DMS 273 treated with DMSO at 0.1 percent for 48 hours (cell line): ENCODE measurements at places on chromosomes 4 and X.

GRCh38 chr4:80049402-80049801 lies 23.6 kb downstream of the ANTXR2 start:
- no peak for DNase-seq

GRCh38 chrX:38817004-38817703 lies 15.9 kb downstream of the MID1IP1 start:
- no peak for DNase-seq

DNA sequence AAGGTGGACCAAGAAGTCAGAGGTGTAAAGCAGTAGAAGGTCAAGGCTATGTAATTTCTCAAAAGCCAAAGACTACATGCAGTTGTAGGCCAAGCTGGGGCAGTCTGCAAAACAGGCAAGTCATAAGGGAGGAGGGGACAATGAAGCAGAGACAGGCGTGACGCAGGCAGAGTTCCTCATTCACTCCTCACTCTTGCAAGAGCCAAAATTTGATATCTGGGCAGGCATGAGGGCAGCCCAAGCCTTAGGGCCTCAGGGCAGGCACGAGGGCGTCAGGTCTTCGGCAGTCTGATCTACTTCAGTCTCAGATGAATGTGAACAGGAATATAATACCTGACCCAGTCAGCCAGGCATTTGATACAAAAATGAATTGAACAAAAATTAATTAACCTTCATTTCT lies 86.4 kb upstream of the AGA start:
- no peak for DNase-seq

GRCh38 chr4:9994246-9994847 lies 26.9 kb downstream of the SLC2A9 start:
- DNase-seq, result no peak

DNA sequence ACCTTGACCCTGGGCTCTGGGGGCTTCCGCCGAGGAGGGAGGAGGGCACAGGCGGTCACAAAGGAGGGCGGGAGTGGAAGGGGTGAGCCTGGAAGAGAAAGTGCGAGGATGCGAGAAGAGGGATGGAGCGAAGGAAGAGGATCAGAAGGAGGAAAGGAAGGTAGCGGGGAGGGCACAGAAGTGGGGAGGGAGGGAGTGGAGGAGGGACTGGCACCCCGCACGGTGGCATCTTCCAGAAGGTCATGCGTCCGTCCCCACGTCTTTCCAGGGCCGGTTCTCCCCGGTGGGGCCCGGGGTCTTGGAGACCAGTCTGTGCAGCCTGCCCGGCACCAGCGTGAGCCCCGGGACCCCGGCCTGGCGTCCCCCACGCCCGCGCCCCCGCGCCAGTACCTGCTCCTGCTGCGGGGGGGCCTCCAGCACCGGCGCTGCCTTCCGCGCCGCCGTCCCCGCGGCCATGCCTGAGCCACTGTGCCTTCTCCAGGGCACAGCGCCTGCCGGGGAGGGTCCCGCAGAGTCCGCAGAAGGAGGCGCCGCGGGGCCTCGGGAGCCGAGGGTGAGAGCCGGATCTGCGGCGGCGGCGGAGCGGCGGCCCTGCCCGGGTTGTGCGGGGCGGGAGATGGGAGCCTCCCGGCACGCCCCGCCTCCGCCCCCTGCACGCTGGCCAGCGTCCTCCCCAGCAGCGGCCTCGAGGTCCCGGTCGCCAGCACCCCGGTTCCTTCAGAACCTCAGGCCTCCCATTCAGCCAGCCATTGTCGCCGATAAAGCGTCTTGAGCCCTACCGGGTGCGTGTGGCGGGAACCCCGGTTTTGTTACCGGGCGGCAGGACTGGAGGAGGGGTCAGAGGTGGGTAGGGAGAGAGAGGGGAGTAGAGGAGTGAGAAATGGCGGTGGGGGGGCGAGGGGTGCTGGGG lies at the start of gene RNF175:
Gene RNF175 (minus strand): TSS at position 618 of the 910 bp plus-strand sequence. CDS start 162 bp downstream, at position 456.
- no peak for DNase-seq

DNA sequence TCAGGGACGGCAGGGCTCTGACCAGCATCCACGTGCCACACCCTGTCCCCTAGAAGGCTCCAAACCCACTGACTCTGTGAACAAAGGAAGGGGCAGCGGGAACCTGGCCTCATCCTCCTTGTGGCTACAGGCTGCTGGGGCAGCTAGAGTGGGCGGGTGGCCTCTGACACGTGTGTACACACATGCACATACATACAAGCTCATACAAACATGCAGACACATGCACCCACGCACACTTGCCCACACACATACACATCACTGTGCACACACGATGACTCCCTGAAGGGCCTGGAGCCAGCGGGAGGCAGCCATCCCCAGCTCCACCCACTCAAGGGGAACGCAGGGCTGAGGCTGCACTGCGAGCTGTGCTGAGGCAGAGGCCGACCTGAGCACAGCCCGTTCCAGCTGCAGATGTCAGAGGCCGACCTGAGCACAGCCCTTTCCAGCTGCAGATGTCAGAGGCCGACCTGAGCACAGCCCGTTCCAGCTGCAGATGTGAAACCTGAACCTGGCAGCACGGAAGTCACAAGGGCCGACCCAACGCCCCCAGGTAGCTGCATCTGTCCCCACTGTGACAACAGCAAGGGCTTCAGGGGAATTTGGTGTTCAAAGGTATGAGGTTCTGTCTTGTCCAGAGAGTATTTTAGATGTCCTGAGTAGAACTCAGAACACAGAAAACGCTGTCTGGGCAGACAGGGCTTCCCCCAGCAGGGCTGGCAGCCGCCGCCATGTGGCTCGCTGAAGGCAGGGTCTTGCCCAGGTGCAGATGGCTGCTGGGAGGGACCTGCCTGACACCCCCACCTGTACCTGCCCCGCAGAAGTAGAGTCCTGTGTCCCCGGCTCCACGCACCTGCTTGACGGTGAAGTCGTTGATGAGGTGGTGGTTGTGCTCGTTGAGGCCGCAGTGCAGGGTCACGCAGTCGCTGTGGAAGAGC lies 33.5 kb downstream of the CTBP1 start:
- no peak for DNase-seq

DNA sequence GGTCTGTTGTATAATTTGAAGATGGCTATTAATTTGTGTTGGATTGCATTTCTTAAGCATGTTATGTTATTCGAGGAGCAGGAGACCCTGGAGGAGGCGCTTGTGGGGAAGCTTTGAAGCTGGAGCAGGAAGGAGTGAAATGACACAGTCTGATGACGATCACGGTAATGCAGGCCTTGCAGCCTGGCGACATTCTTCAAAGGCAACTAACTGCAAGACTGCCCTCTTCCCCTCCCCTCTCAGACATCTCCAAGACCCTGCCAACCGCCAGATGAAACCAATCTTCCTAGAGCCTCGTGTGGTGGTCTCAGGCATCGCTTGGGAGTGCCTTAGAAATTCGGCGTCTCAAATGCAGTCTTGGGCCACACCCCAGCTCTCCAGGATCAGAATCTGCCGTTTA lies 16.1 kb downstream of the CLCN4 start:
- DNase-seq, result no peak

GRCh38 chr4:120694973-120695372 lies 227.6 kb downstream of the PRDM5 start:
- DNase-seq, result no peak

GRCh38 chr4:121307445-121308327 lies 73.1 kb downstream of the QRFPR start:
- DNase-seq, result no peak

DNA sequence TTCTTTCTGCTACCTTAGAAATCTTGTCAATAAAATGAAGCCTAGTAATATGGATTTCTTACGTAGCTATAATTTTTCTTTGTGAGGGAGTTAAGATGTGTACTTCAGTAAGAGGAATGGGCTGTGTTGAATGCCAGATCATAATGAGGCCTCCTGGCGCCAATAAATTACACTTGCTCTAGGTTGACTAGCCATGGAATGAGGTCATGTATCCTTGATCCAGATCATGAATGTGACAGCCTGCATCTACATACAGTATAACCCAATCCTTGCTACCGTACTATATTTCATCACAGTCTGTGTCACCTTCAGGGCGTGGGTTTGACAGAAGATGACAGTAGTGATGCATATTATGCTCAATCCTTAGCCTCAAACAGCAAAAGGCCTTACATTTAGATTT lies 36.2 kb downstream of the NHS start:
- DNase-seq, result no peak

DNA sequence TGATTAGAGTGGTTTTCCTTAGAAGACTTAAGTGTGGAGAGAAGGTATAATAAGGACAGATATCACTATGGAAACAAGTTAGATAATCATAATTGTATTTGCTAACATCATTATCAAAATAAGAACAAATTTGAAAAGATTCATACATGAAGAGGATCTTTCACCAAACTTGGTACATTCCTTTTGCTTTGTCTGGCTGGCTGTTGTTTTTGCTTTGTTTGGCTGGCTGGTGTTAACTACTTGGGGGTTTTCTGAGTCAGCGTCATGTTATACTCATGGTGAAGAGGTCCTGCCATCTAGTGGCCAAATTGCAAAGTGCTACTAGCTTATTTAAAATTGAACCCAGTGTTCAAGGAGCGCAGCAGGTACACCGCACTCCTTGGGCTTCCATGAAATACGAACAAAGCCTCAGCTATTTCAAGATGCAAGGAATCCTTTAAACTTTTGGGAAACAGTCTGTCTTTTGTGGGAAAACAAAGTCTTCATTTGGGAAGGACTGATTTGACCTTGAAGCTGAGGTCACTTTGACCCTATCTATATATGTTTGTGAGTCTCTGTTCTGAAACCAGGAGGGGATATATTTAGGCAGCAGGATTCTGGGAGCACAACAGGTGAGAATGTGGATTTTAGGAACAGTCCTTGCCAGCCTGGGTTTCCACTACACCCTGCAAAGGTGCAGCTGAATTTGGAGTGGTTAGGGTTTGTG lies 129.7 kb downstream of the PLS3 start:
- no peak for DNase-seq

GRCh38 chr4:16222957-16223527 lies 3.2 kb downstream of the TAPT1 start:
- DNase-seq, result no peak

DNA sequence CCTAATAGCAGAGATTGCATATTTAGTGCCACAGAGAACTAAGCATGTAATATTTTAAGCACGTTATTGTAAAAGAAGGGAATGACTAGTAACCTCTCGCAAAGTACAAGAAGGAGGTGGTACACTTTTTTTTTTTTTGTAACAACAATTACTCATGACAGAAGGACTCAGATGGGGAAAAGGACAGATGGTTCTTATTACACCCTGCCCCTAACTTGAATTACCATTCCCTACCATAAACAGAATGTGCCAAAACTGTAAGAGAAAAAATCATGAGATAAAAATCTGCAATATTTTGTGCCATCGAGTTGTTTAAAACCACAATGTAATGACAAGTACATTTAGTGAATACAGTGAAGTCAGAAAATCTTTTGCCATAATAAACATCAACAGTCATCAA lies 33.0 kb upstream of the RAPGEF2 start:
- DNase-seq, result peak; percentile 22

DNA sequence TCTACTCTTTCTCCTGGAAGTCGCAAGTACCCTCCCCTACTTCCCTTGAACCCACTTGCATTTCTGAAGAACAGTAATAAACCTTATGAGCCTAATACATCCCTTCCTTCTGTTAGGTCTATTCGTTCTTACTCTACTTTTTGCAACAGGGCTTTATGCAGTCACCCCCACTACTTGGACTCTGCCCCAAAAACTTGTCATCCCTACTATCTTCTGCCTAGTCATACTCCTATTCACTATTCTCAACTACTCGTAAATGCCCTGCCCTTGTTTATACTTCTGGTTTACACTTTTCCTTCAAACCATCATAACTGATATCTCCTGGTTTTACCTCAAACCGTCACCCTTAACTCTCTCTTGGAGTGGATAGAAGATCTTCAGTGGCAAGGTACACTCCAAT lies 55.2 kb upstream of the SLIT2 start:
- no peak for DNase-seq

GRCh38 chr4:140152013-140152703 lies 1.8 kb downstream of the MAML3 start:
- DNase-seq, result peak; percentile 79

GRCh38 chr4:93710101-93710846 lies 118.3 kb upstream of the ATOH1 start:
- DNase-seq, result peak; percentile 6

DNA sequence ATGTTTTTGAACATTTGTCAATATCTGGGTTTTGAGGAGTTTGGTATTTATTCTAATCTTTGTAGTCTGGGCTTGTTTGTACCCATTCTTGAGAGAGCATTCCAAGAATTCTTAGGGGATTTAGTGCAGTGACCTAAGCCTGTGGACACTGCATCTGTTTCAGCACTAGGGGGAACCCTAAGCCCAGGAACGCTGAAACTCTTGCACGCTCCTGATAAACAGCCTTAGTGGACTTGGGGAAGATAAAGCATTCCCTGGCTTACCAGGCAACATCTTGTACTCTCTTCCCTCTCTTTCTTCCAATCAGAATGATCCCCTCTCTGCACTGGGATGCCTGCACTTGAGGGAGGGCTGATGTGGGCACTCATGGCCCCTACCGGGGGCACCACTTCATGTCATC lies 654.9 kb upstream of the HTR2C start:
- DNase-seq, result peak; percentile 16

- no peak for DNase-seq
These were observed 363.1 kb upstream of the ZFP42 start for GRCh38 chr4:187632260-187632995.

GRCh38 chrX:144918936-144919335 lies 328.4 kb upstream of the SPANXN1 start:
- no peak for DNase-seq

- no peak for DNase-seq
These were observed 70.5 kb downstream of the GRIA2 start for GRCh38 chr4:157291071-157291470.
